ENCODE measurements at places on chromosomes 5 and 9.

- no peak for DNase-seq
These were observed 284.1 kb upstream of the GRAMD2B start for GRCh38 chr5:126139086-126139485.

DNA sequence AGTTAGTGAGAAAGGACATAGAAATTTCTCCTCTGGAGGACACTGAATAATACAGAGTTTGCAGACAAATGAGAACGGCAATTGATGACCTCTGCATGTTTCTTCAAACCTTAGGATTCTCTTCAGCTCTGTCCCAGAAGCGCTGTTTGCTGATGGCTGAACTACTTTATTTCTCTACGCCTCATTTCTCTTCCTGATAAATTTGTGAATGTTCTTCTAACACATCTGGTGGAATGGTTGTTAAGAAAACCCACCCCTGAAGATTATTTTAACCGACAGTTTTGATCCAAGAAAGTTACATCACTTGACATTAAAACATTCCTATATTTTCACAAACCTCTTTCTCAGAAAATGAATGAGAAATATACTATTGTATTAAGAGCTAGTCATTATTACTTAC, 1150.6 kb downstream of the DTWD2 start:
- DNase-seq = no peak

- DNase-seq = no peak
These were observed 31.6 kb downstream of the LRRTM2 start for GRCh38 chr5:138843316-138844124.

GRCh38 chr9:77018969-77019235, 553 bp upstream of the FOXB2 start:
- no peak for DNase-seq

DNA sequence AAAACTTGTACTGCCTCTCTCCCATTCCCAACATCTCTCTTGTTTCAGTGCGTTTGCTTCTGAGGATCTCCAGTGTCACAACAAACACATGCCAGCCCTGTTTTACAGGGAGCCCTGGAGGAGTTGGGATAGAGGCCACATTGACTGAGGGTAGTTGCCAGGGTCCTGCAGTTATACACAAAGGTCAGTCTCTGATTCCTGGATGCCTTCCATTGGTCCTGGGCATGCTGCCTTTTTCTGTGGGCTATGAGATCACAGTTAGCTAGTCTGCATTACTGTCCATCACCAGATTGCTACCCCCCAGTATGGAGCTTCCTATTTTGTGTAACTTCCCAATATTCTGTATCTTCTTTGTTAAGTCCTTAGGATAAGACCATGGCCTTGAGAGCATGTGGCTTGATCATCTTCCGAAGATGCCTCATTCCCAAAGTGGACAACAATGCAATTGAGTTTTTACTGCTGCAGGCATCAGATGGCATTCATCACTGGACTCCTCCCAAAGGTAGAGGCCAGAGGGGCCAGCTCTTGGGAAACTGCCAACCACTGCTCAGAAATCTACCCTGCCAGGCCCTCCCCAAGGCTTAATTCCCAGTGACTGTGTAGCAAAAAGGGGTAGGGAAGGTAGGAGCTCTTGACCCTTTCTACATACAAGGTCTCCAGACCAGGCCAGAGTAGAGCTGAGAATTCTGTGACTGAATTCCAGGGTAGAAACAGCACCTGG, 9.5 kb downstream of the NUDT2 start:
- DNase-seq = no peak

GRCh38 chr9:83432104-83432627, 106.0 kb downstream of the FRMD3 start:
- DNase-seq = no peak

- DNase-seq = no peak
These were observed 65.0 kb downstream of the KIAA1958 start for GRCh38 chr9:112551641-112552040.

DNA sequence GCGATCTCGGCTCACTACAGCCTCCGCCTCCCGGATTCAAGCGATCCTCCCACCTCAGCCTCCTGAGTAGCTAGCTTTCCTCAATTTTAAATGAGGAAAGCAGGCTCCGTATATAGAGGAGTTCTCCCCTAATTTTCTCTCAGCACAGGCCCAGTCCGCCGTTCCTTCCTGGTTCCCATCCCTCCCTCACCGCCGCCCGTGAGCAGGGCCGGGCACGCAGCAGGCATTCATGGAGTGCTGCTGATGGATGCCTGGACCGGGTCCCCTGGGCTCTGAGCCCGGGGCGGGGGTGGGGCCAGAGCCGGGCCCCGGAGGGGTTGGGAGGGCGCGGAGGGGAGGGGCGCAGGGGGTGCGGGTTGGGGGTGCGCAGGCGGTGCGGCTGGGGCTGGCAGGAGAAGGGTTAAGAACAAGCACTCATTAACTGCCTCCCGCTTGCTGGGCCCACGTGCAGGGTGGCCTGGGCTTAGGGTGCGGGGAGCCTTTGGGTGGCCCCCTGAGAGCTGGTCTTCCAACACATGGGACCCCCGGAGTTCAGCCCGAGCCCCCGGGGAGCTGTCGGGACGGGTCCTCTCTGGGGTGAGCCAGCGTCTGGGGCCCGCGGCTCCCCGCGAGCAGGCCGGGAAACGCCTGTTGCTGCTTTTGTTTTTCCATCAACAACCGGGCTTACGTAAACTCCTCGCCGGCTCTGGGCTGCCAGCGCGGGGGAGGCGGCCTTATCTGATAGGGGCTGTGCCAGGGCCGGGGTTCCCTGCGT, 33.7 kb downstream of the LHX2 start:
- DNase-seq = no peak

- no peak for DNase-seq
These were observed 537.2 kb upstream of the TLE4 start for GRCh38 chr9:79034583-79034982.

- no peak for DNase-seq
These were observed 19.7 kb upstream of the HSDL2 start for GRCh38 chr9:112360047-112360804.
